ENCODE measurements at places on chromosomes 7 and 10.

GRCh38 chr7:150986099-150986512 is 4.7 kb upstream of the NOS3 start:
- DNase-seq = peak; percentile 80

GRCh38 chr7:151856516-151856915 is 20.4 kb downstream of the PRKAG2 start:
- no peak for DNase-seq

DNA sequence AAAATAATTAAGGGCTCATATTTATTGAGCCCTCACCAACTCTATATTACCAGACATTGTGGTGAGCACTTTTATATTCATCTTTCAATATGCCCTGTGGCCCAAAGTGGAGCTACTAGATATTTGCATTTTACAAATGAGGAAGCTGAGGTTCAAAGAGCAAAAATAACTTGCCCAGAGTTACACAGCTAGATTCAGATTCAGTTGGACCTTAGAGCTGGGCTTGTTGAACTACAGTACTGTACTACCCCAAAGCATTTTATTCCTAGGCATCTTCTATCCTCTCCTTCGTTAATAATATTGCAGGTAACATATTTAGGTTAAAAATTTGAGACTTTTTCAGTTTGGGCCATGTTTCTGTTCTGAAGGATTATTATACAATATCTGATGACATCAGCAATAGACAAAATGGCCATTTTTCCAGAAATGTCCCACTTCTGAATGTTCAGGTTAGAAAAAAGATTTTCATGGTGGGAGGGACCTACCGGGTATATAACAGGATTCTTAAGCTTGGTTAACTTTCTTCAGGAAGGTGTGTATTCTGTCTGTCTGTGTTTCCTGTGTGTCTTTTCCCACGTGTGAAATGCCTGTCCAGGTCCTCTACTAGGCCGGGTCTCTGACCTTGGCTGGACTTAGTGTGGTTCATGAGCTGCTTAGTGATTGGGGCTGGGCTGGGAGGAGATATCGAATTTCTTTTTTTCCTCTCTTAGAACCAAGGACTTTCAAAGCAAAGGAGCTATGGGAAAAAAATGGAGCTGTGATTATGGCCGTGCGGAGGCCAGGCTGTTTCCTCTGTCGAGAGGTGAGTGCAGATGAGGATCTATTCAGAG is 13.6 kb downstream of the PRXL2A start:
- DNase-seq = no peak

DNA sequence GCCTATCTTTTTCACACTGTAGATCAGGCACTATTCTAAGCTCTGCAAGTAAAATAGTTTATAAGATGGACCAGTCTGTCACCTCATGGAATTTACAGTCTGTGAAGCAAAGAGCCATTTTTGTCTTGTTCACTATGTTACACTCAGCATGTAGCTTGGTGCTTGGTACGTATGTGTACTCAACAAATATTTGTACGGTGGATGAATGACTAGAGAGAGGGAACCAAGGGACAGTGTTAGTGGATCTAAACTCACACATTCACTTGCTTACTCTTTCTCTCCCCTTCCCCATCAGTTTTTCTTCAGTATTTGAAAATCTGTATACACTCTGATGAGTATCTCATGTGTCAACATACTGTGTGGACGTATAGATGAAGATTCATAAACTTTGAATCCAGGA is 45.9 kb downstream of the PTF1A start:
- no peak for DNase-seq

DNA sequence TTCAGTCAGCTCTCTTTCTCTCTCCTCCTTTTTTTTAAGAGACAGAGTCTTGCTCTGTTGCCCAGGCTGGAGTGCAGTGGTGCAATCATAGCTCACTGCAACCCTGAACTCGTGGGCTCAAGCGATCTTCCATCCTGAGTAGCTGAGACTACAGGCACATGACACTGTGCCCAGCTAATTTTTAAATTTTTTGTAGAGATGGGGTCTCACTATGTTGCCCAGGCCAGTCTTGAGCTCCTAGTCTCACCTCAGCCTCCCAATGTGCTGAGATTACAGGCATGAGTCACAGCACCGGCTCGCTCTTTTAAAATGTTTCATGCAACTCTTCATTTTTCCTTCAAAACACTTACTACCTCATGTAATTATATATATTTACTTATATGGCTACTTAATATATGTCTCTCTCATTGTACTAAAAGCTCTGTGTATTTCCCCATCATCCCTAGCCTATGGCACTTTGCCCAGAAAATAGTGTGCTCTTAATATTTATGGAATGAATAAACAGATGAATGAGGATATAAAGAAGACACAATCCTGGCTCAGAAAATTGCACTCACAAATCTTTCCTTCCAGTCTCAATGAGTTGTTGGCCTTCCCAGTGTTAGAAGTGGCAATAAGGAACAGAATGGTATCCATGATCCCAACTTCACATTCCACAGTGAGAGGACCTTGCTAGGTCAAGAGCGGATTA is 33.9 kb downstream of the EBLN1 start:
- DNase-seq = no peak

- no peak for DNase-seq
These were observed 49.4 kb downstream of the COBL start for GRCh38 chr7:51267169-51267568.

GRCh38 chr10:30647089-30647488 is 17.5 kb upstream of the LYZL2 start:
- no peak for DNase-seq

DNA sequence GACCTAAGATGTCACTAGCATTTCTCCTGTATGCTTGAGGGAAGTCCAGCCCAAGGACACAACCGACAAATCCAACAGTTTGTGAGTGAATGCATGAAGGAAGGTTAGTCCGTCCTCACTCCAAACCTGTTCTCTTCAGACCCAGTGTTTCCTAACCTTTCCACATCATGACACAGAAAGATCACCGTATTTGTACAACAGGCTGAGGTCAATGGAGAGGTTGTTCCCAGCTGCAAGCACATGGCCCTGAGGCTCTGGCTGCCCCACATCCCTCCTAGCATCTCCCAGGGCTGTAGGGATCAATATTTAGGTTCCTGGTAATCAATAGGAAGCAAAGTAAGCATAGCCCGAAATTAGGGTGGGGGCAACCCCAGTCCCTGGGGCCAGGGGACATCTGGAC is 227.9 kb downstream of the PLXNA4 start:
- no peak for DNase-seq

GRCh38 chr10:22713853-22714478 is 412 bp downstream of the PIP4K2A start:
- peak; percentile 23 for DNase-seq

DNA sequence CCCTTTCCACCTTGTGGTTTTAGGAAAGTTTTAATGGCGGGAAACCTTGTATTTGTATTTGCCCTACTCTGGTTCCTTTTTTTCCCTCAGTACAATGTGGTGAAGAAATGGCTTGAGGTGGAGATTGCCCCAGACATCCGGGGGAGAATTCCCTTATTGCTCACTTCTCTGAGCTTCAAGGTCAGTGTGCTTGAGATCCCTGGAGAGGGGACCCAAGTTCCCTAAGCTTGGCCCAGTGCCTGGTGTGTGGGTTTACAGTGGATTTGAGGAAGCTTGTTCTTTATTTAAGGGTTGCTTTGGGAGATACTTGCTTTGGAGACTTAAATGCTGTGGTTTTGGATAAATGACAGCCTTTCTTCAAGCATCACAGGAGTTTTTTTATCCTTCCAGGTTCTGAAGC is 18.3 kb downstream of the CALHM2 start:
- no peak for DNase-seq

DNA sequence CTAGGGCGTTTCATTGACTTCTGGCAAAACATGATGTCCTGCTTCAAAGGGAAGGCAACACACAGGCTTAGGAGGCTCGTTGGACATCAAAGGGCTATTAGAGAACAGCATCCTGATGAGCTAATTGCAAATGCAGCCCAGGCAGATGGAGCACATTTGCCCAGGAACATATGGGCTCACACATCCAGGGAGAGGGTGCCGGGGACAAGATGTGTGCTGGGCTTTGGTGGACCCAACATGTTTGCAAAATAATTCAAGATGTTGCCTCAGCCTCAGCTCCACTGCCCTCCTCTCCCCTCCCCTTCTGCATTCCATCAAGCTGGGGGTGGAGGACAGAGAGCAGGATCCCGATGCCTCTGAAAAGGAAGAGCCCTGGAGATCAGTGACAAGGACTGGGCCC is 217.1 kb upstream of the ZMIZ1 start:
- DNase-seq = no peak

- DNase-seq = no peak
These were observed 102.0 kb upstream of the DKK1 start for GRCh38 chr10:52212062-52212461.

DNA sequence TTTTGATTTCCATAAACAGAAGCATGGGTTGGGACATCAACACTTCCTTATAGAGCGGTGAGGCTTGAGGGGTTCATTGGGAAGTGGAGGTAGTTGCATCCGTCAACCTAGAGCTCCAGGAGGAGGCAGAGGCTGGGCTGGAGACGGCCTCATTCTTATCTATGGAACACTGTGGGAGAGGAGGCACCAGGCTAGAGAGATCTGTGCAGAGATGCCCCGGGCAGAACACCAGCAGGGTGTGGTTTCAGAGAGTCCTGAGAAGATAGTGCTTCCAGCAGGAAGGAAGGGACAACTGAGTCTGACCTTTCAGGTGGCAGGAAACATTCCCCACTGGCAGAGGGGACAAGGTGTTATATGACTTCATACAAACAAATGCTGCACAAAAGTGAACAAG is 56.7 kb downstream of the TCERG1L start:
- no peak for DNase-seq

DNA sequence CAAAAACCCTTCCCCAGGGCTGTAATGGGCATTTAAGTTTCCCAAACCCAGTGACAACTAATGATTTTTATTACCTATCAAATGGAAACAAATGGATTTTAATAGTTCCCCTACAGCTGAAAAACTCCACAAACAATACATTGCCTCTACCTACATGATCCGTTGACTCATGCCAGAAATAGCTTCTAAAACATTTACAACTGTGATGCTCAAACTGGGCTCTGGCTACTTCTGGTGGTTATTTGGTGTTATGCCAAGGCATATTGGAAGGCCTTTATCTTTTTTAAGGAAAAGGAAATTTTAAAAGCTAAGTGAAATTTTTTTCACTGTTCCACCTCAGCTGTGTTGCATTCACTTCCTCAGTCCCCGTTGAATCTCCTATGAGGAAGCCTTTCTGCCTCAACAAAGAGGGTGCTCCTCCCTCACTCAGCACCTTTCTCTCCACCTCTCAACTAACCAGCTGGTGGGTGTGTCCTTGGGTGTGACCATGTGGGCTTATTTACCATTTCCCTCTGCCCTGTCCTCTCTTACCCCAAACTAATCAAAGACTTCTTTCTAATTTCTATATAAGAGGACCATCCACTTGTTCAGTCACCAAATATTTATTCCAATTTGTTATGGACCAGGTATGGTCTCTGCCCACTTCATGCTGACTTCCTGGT is 82.9 kb downstream of the PRTFDC1 start:
- no peak for DNase-seq
